ENCODE measurements at places on chromosomes 1 and 21.

GRCh38 chr1:231036416-231036815 is 3.6 kb downstream of the FAM89A start:
- DNase-seq: no peak

- no peak for DNase-seq
Observed at GRCh38 chr1:186957314-186957713, 128.6 kb downstream of the PLA2G4A start.

GRCh38 chr1:36603461-36603860 is 120.7 kb upstream of the CSF3R start:
- no peak for DNase-seq

DNA sequence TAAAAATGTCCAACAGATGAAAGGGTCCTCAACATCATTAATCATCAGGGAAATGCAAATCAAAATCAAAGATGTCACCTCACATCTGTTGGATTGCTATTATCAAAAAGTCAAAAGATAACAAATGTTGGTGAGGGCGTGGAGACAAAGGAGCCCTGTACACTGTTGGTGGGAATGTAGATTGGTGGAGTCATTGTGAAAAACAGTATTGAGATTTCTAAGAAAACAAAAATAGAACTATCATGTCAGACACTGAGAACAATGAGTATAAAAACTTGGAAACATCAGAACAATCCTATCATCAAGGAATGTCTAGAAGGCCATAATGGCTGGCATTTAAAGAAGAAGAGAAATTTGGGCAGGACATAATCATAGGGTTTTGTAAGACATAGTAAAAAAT is 209.2 kb upstream of the PTGFR start:
- DNase-seq: no peak

GRCh38 chr1:86201311-86201710 is 44.7 kb upstream of the COL24A1 start:
- DNase-seq: no peak

GRCh38 chr1:79079770-79080169 is 73.2 kb upstream of the ADGRL4 start:
- DNase-seq: no peak

DNA sequence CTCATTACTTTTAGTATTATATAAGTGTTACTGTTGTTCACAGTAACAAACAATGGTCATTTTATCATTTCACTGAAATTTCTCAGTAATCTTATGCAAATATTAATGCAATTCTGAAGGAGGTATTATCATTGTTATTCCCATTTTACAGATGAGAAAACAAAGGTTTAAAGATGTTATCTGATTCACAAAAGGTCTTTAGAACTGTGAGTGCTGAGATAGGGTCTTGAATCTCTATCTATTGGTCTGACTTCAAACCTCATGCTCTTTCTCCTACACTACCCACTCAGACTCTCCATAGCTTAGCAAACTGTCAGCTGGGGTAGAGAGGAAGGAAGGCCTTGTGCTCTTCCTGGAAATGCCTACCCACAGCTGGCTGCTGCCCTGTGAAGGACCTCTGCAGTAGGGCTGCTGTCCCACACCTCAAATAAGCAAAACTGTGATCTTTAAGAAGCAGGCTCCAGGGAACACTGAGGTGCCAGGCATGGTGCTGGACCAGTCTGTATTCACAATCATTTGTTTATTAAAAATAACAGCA is 6.2 kb upstream of the OSCP1 start:
- no peak for DNase-seq

DNA sequence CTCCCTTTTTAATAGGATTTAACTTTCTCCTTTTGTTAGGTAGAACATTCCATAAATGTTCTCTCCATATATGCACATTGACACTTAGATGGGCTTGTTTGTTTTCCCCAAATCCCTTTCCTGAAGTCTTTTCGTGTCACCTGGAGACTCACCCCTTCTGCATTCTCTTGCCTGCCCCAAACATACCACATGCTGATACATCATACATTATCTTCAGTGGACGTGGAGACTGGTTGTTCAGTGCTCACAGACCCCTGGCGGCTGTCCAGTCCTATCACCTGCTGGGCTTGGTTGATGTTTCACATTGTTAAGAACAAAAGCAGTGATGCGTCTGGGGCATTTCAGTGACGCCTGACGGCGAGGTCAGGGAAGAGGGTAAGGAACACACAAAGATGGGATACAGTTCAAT is 22.2 kb downstream of the FMOD start:
- no peak for DNase-seq

GRCh38 chr1:117059334-117059677 is 820 bp upstream of the TTF2 start:
- DNase-seq: peak; percentile 25

- DNase-seq: no peak
Observed at GRCh38 chr1:163845279-163845678, 523.5 kb downstream of the NUF2 start.

GRCh38 chr1:39436842-39437241 is 54.6 kb upstream of the BMP8A start:
- no peak for DNase-seq

DNA sequence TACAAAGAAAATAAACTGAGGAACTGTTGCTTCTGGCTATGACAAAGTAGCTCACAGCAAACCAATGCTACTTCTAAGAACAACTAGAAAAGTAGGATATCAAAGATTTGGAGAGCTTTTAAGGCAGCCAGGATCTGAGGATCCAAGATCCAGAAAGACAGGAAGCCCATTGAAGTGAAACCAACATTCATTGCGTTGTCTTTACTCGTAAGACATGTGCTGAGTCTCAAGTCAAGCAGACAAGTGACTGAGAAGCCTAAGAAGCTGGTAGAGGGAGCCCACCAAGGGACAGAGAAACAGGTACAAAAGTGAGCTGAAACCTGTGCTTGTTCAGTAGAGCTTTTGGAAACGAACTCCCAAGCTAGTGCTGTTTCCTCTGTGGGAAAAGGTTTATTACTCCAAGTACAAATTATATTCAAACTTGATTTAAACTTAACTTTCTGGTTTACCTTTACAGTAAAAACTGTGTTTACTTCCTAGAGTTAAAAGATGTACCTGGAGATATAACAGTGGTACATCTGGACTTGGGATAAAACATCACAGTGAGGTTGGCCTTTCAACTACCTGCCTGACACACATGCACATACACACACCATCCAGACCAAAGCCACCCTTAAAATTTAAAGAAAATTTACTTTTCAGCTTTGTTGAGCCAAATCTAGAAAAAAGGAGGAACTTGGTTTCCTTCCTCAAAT is 41.2 kb downstream of the NME7 start:
- no peak for DNase-seq

DNA sequence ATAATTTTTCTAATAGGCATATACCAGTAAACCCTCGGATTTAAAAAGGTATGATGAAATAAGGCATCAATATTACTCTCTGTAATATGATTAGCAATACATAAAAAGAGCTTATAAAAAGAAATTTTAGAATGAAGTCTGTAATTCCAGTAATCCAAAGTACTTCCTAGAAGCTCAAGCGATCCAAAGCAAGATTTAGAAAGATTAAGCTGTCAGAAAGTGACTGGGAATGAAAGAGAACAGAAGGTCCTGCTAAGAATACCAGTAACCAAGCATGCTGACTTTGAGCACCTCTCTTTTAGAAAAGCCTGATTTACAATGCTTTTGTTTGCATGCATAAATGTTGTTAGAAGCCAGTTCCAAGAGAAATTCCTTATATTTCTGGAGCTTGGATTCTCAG is 125.1 kb downstream of the GIPC2 start:
- DNase-seq: no peak

DNA sequence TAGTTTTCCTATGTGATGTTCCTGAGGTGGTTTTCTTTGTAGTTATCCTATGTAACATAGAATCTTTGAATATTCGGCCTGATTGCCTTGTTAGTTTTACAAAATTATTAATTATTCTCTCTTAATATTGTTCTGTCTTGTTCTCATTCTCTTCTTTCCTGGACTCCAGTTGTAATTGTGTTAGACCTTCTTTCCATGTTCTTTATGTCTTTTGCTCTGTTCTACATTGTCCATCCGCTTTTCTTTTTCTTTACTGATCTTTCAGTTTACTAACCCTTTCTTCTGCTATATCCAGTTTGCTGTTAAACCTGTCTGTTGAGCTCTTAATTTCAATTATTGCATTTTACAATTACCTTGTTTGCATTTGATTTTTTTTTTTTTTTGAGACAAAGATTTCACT is 89.3 kb downstream of the PEX14 start:
- DNase-seq: no peak

DNA sequence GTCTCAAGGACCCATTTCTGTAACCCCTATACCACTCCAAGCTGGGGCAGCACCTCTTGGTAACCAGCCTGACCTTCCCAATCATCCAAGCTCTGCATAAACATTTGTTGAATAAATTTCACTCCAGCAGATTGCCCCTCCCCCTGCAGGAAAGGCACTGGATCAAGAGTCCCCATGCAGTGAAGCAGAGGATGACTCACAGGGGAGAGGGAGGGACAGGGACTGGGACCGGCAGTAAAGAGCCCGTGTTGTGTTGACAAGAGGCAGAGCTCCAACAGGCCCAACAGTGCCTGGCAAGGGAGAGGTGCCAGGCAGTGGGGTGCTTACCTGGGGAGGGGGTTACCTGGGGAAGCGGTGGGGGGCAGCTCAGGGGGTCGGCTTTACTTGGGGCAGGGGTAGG is 32.3 kb downstream of the SLC9A1 start:
- DNase-seq: no peak

DNA sequence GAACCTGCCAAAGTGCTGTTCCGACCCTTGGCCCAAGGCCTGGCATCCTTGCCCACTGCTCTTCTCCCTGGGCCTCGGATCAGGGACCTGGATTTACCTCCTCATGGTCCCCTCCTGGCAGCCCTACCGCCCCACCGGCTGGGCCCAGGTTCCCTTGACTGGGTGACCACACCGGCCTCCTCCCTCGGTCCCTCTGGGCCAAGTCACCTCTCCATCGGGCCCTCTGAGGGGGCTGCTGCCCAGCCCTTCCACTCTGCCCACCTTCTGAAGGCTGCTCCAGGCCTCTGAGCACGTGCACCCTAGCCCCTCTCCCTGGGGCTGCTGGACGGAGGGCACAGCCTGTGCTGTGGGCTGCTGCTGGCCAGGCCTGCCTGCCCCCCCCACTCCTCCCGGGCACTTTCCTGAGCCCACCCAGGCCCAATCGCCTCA is 9.3 kb upstream of the MMEL1 start:
- DNase-seq: no peak

GRCh38 chr1:93750955-93751354 is 69.3 kb upstream of the BCAR3 start:
- no peak for DNase-seq

DNA sequence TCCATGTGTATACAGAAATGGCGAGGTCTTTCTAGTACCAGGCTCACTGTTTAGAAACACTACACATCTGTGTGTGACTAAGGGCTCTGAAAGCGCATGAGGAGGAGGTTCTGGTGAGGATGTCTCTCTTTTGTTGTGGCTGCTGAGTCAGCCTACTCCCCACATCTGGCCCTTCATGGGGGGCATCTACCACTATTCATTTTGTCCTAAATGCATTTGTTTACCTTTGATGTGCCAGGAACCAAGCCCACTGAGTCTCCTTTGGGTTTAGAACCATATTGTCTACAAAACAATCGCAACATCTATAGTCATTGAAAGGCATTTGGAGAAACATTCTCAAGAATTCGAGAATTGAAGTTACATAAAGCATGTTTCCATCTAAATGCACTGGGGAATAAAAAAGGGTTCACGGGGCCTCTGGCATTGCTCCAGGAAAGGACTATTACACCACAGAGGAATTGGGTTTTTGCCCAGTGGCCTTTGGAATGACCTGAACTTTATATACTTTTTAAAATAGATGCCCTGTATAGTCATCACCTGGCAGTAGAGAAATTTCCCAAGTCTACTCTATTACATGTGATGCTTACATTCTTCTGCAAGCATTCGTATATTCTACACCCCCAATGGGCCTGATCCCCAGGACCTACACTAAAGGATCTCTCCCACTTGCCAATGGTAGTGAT is 35.1 kb upstream of the ADORA3 start:
- DNase-seq: no peak

- DNase-seq: no peak
Observed at GRCh38 chr1:151327903-151328674, 873 bp upstream of the PI4KB start.

DNA sequence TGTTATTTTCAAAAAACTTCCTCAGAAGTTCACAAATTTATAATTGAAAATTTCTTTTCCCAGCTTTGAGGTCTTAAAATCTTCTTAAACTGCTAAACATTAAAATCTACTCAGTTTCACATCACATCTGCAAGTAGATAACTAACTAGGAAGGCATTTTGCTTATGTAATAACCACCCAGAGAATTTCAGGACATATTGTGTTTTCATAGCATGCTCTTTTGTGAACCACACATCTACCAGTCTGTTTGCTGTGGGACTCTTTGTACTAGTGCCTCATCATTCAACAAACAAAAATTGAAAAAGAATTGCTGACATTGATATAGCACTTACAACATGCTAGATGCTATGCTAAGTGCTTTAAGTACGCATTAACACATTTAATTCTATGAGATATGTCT is 31.6 kb upstream of the C1orf146 start:
- DNase-seq: no peak

DNA sequence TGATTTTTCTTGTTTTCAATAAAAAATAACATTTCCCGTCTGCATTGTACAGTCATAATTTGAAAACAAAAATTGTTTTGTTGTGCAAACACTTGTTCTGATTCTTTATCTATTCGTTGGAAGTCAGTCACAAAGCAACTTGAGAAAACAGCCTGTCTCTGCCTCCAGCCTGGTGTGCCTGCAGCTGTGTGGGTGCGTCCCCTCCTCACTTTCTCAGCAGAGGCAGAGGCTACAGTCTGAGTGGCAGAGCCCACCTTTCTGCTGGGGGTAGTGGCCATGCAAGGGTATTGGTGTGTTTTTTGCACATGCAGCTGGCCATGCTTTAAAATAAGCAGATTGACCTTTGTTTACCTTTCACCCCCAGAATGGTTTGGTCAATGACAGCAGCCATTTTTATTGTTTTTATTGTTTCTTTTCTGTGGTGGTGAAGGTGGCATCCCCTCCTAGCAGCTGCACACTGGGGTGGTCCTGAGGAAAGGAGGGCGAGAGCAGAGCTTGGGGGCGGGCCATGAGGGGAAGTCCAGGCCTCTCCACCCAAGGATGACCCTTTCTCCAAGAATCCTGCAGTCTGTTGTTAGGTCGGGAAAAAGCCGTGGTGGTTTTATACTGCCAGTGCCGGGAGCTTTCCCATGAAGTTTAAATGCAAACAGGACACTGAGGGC is 159.6 kb downstream of the PCBP3 start:
- no peak for DNase-seq

DNA sequence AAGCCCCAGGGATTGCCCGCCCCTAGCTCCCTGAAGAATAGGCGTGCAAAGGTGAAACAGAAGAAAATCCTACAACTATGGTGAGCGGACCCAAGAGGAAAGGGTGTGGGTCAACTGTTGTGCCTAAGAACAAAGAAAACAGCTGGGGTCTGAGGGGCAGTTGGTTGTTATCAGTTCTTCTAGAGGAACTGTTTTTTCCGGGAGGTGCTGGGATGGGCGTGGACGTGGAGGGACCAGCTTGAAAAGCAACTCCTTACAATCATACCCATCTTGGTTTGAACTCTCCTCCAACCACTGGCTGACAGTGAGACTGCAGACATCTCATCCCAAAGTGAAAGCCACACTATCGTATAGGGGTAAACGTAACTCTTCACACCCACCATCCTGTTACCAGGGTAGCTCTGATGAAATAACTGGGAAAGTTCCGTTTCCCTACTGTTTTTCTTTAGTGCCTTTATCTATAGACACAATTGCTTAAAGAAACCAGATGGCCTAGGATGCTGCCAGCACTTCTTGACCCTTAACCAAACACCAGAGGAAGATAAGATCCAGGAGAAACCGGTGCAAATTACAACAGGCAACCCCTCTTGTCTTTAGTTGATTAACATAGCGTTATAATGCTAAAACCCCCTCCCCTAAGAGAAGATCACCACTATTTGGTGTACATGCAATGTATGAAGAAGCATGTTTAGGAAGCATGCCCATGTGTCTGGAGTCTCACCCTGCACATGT is 25.6 kb upstream of the FAM89A start:
- no peak for DNase-seq

Data from stimulated activated CD8-positive, alpha-beta memory T cell treated with anti-CD3 and anti-CD28 coated beads, Interleukin-7, amount 100 ng/mL, for 1 hour (primary cell).